NCI-H1092 (cell line): ENCODE measurements at places on chromosomes 12 and 14.

GRCh38 chr14:76115010-76115422, 36.7 kb upstream of the GPATCH2L start:
- DNase-seq = no peak

DNA sequence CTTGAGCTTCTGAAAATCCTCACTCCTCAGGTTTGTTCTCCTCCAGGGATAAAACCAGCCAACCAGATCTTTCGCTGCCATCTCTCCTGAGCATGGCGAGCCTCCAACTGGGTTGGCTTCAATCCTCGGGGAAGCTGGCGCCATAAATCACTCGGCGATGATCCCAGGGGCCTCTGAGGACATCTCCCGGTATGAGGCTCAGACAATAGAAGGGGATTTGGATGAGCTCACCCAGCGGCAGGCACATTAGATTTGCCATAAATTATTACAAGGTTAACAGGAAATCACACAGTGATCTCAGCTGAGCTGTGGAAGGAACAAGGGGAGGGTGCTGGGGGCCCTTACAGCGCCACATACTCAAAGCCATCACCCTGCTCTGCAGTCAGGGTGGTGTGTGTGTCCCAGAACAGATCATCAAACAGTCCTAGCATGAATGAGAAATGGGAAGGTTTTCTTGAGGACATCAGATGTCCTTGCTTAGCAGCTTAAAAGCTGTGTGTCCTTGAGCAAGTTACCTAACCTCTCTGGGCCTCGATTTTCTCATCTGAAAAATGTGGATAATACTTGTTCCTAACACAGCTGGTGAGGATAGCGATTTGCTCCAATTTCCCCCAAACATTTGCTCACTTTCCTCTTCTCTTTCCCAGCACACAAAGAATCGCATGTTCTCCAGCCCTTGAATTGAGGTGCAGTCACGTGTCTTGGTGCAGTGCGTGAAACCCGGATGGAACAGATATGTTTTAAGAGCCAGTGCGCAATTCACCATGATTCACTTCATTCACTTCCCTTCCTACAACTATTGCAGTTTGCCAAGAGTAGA, 142.8 kb downstream of the SCARB1 start:
- peak; percentile 85 for DNase-seq

GRCh38 chr14:84806622-84807021, 723.3 kb upstream of the FLRT2 start:
- DNase-seq = no peak

DNA sequence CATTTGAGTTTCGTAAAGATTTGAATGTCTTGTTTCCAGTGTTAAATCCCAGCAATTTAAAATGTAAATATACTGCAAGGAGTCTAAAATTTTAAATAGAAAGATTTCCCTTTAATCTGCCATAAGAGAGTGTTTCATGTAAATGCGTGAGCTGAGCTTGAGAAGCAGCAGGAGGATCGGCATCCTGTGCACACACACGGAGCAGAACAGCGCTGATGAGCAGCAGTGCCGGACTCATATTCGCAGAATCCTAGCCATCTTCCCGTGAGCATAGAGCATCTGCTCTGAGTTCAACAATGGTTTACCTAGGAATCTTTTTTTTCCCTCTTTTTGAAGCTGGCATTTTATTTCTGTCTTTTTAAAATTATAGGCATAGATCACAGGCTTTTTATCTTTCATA, 29.8 kb upstream of the AMN start:
- DNase-seq = no peak

GRCh38 chr12:15001733-15002382, 29.0 kb downstream of the PDE6H start:
- DNase-seq = peak; percentile 25

DNA sequence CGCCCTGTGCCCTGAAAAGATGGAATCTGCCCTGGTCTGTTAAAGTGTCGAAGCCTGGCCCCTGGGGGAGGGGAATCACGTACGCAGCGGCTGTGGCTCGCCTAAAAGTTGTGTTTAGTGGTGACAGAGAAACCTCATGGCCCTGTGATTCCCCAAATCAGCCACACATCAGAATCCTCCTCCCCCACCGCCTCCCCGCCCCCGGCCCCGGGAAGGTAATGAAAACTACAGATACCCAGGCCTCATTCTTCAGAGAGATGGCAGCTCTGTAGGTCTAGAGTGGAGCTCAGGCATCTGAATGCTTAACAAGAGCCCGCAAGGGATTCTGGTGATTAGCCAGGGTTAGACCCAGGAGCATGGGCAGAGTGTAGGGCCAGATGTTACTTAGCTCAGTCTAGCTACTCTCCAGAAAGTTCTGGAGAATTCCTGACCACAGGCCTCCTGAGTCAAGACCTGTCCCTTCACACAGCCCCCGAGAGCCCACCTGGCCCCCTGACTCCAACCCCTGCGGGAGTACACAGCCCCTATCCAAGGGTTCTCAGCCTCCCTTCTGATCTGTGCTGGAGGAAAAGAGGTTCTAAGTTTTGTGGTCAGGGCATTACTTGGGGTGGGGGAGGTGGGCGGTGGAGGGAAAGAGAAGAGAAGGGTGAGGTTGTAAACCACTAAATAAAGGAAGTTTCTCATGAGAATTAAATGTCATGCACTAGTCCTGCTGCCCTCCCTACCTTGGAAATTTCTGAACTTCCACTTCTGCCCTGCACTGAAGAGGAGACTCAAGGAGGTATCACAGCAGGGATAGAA, 114.8 kb downstream of the PLXNC1 start:
- DNase-seq = no peak

- DNase-seq = no peak
Measured at GRCh38 chr12:1830981-1831963, 10.9 kb downstream of the LRTM2 start.

DNA sequence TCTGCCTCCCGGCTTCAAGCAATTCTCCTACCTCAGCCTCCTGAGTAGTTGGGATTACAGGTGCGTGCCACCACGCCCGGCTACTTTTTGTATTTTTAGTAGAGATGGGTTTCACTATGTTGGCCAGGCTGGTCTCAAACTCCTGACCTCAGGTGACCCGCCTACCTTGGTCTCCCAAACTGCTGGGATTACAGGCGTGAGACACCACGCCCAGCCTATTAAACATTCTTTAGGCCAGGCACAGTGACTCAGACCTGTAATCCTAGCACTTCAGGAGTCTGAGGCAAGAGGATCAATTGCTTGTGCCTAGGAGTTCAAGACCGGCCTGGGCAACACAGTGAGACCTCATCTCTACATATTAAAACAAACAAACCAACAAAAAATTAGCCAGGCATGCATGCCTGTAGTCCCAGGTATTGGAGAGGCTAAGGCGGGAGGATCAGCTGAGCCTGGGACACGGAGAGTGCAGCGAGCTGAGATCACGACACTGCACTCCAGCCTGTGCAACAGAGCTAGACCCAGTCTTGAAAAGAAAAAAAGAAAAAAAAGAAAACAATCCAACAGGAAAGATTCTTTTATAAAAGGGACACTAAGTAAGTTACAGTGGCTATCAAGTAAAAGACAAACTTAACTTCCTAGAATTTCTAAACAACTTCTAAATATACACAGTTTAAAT, 70.2 kb downstream of the HECTD1 start:
- no peak for DNase-seq

DNA sequence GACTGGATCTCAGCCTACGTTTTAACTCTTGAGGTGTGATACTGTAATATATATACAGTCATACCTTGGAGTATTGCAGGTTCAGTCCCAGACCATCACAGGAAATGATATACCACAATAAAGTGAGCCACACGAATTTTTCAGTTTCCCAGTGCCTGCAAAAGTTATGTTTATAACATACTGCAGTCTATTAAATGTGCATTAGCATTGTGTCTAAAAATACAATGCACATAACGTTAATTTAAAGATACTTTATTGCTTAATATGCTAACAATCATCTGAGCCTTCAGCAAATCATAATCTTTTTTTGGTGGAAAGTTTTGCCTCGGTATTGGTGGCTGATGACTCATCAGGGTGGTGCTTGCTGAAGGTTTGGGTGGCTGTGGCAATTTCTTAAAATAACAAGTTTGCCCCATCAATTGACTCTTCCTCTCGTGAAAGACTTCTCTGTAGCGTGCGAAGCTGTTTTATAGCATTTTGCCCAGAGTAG, 18.9 kb downstream of the PYROXD1 start:
- no peak for DNase-seq

GRCh38 chr14:97546491-97547230, 749.5 kb downstream of the VRK1 start:
- no peak for DNase-seq

GRCh38 chr12:96327346-96327745, 72.9 kb downstream of the CDK17 start:
- no peak for DNase-seq

DNA sequence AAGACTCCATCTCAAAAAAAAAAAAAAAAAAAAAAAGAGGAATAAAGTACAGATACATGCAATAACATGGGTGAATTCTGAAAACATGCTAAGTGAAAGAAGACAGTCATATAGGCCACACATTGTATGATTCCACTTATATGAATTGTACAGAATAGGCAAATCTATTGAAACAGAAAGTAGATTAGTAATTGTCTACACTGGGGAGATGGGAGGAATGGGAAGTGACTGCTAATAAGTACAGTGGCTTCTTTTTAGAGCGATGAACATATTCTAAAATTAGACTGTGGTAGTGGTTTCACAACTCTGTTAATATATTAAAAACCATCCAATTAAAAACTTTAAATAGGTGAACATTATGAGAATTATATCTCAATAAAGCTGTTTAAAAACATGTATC, 74.4 kb downstream of the ANKS1B start:
- no peak for DNase-seq

DNA sequence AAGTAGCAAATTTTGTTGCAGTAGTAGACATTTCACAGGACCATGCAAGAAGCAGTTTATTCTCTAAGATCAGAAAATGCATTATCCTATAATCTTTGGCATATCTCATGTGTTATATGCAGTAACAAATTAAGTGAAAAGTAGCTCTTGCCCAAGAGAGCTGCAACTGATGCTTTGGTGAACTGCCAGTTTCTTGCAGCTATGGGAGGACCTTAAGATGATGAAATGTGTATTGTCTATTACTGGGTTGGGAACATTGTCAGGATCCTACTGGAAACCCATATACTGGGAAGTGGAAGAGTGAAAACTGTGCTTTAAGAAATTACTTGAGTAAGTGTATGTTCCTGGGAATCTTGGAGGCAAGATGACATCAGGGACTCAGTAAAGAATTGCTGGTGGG, 238.8 kb downstream of the DACT1 start:
- no peak for DNase-seq

GRCh38 chr12:98470469-98471082, 44.8 kb upstream of the TMPO start:
- no peak for DNase-seq

- DNase-seq = no peak
Measured at GRCh38 chr12:126389220-126389841, 1324.1 kb downstream of the AACS start.

DNA sequence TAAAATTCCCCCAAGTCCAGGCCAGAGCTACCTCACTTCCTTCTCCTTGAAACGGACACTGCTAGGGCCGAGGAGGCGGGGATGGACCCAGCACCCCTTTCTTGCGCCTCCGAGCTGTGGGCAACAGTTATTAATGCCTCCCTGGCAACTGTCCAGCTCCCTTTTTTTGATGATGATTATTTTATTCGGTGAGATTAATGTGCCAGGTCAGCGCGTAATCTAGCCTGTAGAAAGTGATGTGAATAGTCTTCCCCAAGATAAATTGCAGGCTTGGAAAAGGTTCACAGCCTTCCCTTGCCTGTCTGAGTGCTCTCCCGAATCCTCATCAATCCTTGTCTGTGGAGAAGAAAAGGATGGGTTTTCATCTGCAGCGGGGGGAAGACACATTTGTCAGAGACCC, 54.3 kb downstream of the RNFT2 start:
- DNase-seq = no peak

DNA sequence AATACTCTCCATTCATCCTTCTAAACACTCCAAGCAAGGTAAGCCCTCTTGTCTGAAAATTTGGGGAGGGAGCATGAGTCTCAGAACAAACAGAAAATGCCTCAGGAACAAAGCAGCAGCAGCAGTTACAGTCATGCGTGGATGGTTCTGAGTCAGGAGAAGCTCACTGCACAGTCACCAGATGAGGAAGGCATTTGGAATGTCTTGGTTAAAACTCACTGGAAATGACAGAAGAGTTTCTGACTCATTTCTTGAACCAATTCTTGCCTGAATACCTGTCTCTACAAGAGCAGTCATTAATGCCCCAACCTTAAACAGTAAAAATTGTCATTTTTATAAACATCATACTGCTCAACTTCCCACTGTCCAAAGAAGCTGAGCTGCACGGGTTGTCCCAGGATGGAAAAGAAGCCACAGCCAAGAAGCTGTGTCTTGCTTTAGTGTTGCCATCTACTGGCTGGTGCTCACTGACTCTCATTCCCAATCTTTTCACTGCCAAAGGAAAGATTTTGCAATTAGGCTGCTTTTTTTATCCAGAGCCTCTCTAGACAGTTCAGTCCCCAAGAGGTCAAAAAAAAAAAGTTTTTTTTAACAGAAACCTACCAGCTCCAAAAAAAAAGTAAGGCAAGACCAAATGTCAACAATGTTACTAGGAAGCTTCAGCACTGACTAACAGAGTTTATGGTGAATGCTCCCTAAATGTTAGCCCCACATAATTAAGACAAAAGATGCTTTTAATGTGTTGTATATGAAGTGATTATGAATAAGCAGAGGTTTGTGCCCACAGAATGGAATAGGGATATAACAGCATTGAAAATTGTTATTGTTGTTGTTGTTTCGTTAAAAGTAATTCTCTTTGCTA, 40.4 kb downstream of the KICS2 start:
- DNase-seq = no peak

GRCh38 chr14:98227000-98227726, 1044.8 kb downstream of the BCL11B start:
- no peak for DNase-seq

GRCh38 chr12:96108321-96108720, 72.9 kb upstream of the LTA4H start:
- no peak for DNase-seq

DNA sequence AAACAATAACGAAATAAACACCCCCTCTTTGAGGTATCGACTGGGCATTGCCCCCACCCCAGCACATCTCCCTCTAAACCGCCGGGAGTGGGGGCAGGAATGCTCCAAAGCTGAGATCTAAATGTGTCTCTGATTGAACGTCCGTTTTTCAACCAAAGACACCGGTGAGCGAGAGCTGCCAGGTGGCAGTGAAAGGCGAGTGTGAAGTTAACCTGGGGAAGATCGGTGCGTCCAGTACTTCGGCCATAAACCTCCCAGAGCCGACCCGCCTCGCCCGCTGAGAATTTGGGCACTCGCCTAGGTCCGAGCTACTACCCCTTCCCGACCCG, 625 bp downstream of the ANGEL1 start:
- DNase-seq = no peak

GRCh38 chr12:31620311-31620710, 29.4 kb upstream of the DENND5B start:
- DNase-seq = no peak

DNA sequence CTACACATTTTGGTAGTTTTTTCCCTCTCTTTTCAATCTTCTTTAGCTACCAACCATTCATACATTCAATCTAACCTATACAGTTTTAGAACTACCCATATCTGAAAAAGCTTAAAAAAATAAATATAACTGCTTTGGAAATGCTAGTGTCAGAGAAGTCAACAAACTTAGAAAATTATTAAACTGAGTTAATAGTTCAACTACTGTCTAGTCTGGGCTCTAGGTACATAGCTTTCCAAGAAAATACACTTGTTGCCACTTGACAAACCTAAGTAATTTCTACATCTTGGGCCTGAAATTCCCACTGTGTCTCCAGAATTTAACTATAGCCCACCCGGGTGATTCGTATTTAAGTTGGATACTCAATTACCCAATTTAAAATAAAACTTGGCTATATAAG, 22.1 kb downstream of the GTF2A1 start:
- DNase-seq = no peak

- DNase-seq = no peak
Measured at GRCh38 chr14:65007202-65007601, 20.5 kb downstream of the FNTB start.
